ENCODE measurements at places on chromosomes 1 and 21.

GRCh38 chr1:77081834-77082233 lies 137.4 kb downstream of the PIGK start:
- no peaks in the 10 kb centered on the region for H3K4me1 ChIP-seq
- H3K36me3 ChIP-seq, result no peaks in the 10 kb centered on the region
- no peak overlapping the region for H3K4me3 ChIP-seq
- H3K27me3 ChIP-seq, result no peaks in the 10 kb centered on the region
- no peak for DNase-seq

DNA sequence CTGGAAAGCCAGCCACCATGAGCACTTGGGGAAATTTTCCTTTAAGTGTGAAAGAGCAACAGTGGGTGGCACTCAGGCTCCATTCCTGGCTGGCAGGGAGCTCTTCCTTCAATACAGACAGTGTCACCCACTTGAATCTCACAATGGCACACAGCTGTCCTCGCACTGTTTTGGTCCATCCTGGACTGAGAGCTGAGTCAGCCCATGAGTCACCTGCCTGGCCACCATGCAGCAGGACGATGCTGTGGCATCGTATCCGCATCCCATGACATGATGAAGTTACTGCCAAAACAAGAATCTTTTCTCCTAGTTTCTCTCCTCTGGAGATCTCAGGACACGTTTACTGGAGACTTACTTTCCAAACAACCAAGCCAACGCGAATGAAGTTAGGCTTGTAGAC lies 6.0 kb downstream of the TMPRSS2 start:
- DNase-seq, result no peak
- H3K27me3 ChIP-seq, result no peaks in the 10 kb centered on the region
- no peak overlapping the region for H3K27ac ChIP-seq
- H3K4me1 ChIP-seq, result no peaks in the 10 kb centered on the region

DNA sequence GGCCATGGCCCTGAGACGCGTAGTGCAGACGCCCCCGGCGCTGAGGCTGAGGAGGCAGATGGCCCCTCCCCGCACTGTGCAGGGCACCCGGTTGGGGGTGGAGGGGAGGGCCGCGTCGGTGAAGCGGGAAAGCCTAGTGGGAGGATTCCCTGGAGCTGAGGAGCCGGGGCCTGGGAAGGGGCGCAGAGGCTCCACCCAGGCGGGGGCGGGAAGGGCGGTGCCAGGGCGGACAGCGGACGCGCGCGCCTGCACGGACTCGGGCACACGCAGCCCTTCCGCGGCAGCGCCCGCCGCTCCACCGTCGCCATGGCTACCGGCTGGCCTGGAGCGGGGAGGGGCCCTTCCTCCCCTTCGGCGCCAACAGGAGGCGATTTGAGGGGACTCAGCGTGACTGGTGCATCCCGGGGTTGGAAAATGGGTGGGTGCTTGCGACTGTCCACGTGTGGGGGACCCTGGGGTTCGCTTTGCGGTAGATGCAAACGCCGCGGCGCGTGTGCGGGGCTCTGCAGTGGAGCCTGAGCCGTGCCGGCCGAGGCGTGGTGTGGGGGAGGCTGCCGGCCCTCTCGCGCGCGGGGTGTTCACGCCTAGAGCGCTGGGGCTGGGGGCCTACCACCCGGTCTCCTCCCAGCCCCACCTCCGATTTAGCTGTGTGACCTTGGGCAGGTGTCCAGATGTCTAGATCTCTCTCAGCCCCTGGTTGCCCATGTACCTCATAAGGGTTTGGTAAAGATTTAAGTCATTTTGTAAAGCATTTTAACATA lies 35.1 kb downstream of the PTPRF start:
- peak; percentile 69 for DNase-seq
- H3K4me3 ChIP-seq, result peak overlapping the region; percentile 63
- H3K27ac ChIP-seq, result no peak overlapping the region
- no peaks in the 10 kb centered on the region for H3K36me3 ChIP-seq

DNA sequence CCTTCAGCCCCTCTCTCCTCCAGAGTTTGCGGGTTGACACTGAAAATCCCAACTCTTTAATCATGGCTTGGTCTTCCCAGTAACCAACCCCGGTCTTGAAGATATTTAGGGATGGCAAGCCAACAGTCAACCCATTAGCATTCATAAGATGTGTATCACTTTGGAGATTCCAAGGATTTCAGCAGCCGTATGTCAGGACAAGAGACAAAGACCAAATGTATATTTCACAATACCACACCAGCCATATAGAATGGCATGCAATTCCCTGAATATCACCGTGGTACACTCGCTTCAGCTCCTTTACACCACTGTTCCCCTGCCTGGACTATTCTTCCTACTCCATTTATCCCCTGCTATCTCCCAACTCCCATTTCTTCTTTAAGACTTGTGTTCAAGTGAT lies 109.2 kb downstream of the CSMD2 start:
- H3K36me3 ChIP-seq, result no peaks in the 10 kb centered on the region
- DNase-seq, result no peak
- H3K4me3 ChIP-seq, result no peak overlapping the region

DNA sequence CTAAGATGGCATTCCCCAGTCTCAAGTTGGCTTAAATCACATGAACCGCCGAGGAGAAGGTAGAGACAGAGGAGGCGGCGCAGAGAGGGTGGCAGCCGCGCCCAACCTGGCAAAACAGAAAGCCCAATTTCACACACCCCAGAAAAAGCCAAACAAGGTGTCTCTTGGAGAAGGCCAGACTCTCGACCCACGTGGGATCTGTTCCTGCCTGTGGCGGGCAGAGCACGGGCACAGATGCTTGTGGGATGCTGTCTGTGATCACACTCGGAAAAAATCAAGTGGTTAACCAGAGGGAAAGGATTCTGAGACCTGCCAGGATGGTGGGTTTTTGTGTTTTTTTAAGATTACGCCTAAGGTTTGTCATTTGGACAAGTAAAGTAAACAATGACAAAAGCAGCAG lies 80.7 kb downstream of the MRPL37 start:
- no peak overlapping the region for H3K4me3 ChIP-seq
- no peaks in the 10 kb centered on the region for H3K36me3 ChIP-seq
- peaks cover 66% of the 10 kb centered on the region for H3K4me1 ChIP-seq

GRCh38 chr1:944341-945325 lies 14.4 kb downstream of the NOC2L start:
- no peaks in the 10 kb centered on the region for H3K27me3 ChIP-seq
- no peaks in the 10 kb centered on the region for H3K36me3 ChIP-seq
- DNase-seq, result peak; percentile 49

DNA sequence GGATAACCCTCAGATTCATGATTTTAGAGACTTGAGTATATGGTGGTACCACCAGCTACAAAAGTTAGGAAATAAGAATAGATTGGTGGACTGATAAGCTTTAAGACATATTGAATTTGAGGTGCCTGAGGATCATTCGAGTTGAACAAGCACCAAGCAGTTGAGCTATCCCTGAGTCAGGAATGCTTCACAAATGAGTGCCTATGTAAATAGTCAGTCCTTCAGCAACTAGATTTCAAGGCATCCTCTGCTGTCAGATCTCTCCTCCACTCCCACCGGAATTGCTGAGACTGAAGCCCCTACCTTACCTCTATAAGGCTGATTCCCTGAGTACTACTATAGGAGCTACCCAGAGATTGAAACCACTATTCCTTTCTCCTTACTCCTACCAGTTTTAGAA lies 7.1 kb downstream of the BTF3L4 start:
- DNase-seq, result no peak
- H3K4me1 ChIP-seq, result peaks cover 18% of the 10 kb centered on the region
- no peaks in the 10 kb centered on the region for H3K36me3 ChIP-seq
- H3K27ac ChIP-seq, result no peak overlapping the region

DNA sequence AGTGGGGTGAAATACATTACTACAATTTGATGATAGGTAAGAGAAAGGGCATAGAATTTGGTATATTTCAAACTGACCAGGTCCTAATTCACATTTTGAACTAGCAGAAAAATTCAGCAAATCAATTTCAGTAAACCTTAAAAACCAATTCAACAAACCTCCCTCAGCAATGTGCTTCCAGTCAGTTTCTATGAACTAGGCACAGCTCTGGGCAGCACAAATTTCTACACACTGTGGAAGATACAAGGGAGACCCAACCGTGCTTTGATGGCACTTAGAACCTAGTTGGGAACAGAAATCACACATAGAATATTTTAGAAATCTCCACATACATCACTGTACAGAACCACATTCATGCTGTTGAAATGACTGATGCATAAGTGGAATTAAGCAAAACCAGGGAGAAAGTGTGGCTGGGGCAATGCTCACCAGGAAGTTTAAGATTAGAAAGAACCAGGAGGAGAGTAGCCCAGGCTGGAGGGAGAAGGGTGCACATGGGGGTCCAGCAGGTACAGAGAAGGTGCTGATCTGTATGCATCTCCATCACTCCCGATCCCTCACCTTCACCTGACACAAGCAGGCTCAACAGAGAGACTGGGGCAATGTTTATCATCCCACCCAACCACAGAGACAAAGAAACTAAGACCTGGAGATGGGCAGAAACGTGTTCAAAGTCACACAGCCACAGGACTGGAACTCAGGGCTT lies 14.8 kb downstream of the C1orf226 start:
- no peaks in the 10 kb centered on the region for H3K27me3 ChIP-seq
- no peaks in the 10 kb centered on the region for H3K4me1 ChIP-seq

GRCh38 chr1:100304921-100305320 lies 38.9 kb downstream of the RTCA start:
- no peak overlapping the region for H3K27ac ChIP-seq
- H3K4me3 ChIP-seq, result no peak overlapping the region
- H3K27me3 ChIP-seq, result no peaks in the 10 kb centered on the region
- H3K36me3 ChIP-seq, result no peaks in the 10 kb centered on the region

- no peaks in the 10 kb centered on the region for H3K27me3 ChIP-seq
- H3K36me3 ChIP-seq, result no peaks in the 10 kb centered on the region
- peaks cover 7% of the 10 kb centered on the region for H3K4me1 ChIP-seq
- no peak for DNase-seq
- no peak overlapping the region for H3K27ac ChIP-seq
These were observed 75.9 kb upstream of the LYST start for GRCh38 chr1:235942625-235942934.

- no peaks in the 10 kb centered on the region for H3K36me3 ChIP-seq
- H3K4me1 ChIP-seq, result peaks cover 13% of the 10 kb centered on the region
- H3K27me3 ChIP-seq, result no peaks in the 10 kb centered on the region
- DNase-seq, result no peak
- H3K4me3 ChIP-seq, result no peak overlapping the region
These were observed 206.6 kb downstream of the PBX1 start for GRCh38 chr1:164765557-164765956.

GRCh38 chr1:20381045-20381641 lies 90.5 kb downstream of the VWA5B1 start:
- H3K27me3 ChIP-seq, result no peaks in the 10 kb centered on the region
- no peaks in the 10 kb centered on the region for H3K4me1 ChIP-seq
- no peak overlapping the region for H3K4me3 ChIP-seq
- no peak overlapping the region for H3K27ac ChIP-seq
- DNase-seq, result no peak
- H3K36me3 ChIP-seq, result no peaks in the 10 kb centered on the region

DNA sequence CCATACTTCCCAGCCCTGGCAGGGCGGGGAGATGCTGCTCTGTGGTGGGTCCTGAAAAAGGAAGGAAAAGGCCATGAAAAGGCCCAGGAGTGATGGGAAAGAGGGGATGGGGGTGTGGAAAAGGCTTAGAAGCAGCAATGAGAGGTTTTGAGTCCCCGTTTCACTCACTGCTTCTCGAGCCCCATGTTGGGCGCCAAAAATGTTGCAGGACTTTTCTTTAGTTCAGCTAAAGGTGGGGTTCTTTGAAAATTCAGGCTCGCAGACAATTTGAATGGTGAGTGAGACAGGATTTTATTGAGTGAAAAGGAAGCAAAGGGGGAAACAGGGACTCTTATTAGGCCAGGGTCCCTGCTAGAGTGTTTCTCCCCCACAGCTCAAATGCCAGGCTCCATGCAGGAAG lies 93.1 kb downstream of the MRPS6 start:
- H3K27me3 ChIP-seq, result no peaks in the 10 kb centered on the region
- no peak overlapping the region for H3K4me3 ChIP-seq
- no peaks in the 10 kb centered on the region for H3K36me3 ChIP-seq
- no peak for DNase-seq

- DNase-seq, result peak; percentile 43
- no peak overlapping the region for H3K27ac ChIP-seq
- no peaks in the 10 kb centered on the region for H3K27me3 ChIP-seq
- H3K4me1 ChIP-seq, result no peaks in the 10 kb centered on the region
These were observed 213.0 kb downstream of the LMX1A start for GRCh38 chr1:165143437-165144065.

DNA sequence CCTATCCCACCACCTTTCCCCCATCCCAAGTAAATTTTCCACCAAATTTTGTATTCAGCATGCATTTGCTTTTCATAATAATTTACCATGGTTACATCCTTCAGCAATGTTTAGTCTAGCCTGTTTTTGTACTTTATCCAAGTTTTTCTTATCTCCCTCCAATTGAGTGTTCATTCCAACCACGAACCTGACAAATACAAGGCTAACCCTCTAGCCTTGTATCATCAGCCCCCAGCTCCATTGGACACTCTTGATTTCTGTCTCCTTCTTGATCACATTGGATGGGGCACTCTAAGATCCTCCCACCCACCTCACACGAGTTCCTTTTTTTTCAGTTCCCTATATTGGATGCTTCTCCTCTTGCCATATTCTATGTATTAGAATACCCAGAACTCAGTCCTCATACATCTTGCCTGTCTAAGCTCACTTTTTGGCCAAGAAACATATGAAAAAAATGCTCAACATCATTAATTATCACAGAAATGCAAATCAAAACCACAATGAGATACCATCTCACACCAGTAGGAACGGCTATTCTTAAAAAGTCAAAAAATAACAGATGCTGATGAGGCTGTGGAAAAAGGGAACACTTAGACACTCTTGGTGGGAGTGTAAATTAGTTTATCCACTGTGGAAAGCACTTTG lies 40.5 kb upstream of the SLC35F3 start:
- DNase-seq, result no peak
- no peaks in the 10 kb centered on the region for H3K36me3 ChIP-seq
- H3K27me3 ChIP-seq, result no peaks in the 10 kb centered on the region
- no peak overlapping the region for H3K27ac ChIP-seq

DNA sequence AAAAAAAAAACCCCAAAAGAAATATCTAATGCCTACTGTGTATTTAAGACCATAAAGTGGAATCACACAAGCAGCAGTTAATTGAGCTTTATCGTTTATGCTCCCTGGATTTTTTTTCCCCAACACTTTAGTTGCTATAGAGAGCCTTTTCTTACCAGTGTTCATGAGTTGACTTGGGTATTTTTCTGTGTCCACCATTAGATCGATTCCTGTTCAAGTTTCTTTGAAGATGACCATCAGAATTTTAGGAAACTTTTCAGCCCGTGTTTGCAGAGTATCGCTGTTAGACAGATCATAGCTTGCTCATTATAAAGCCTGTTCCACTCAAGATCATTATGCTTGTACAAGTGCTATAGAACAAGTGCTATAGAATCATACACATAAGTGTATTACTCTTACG lies 1.5 kb downstream of the RALGPS2 start:
- H3K27ac ChIP-seq, result peak overlapping the region; percentile 94
- no peaks in the 10 kb centered on the region for H3K36me3 ChIP-seq
- no peak for DNase-seq
- H3K27me3 ChIP-seq, result no peaks in the 10 kb centered on the region
- peak overlapping the region; percentile 93 for H3K4me3 ChIP-seq

GRCh38 chr1:39990428-39990827 lies 35.5 kb downstream of the MFSD2A start:
- no peak overlapping the region for H3K27ac ChIP-seq
- H3K4me3 ChIP-seq, result no peak overlapping the region
- H3K4me1 ChIP-seq, result no peaks in the 10 kb centered on the region
- H3K27me3 ChIP-seq, result no peaks in the 10 kb centered on the region

- no peak for DNase-seq
- no peak overlapping the region for H3K4me3 ChIP-seq
- H3K27ac ChIP-seq, result no peak overlapping the region
- peaks cover 5% of the 10 kb centered on the region for H3K4me1 ChIP-seq
- no peaks in the 10 kb centered on the region for H3K36me3 ChIP-seq
These were observed 18.6 kb downstream of the A3GALT2 start for GRCh38 chr1:33302325-33302724.

Data from testis (tissue), 5 donors.